Left ventricle myocardium inferior (tissue), 1 donor: ENCODE measurements at places on chromosomes 3 and 15.
A peak's percentile ranks its signal among the peaks of the same experiment; 100 is the strongest.

- H3K27ac ChIP-seq, result peak overlapping the region; percentile 30
- no peaks in the 10 kb centered on the region for H3K36me3 ChIP-seq
- no peak for DNase-seq
- peaks cover 3% of the 10 kb centered on the region for H3K27me3 ChIP-seq
These were observed 5.4 kb downstream of the VIPR1 start for GRCh38 chr3:42507761-42508335.

- no peak overlapping the region for H3K4me3 ChIP-seq
- DNase-seq, result no peak
- H3K27me3 ChIP-seq, result no peaks in the 10 kb centered on the region
- H3K36me3 ChIP-seq, result no peaks in the 10 kb centered on the region
- H3K4me1 ChIP-seq, result peaks cover 11% of the 10 kb centered on the region
These were observed 53.3 kb upstream of the KY start for GRCh38 chr3:134704133-134704532.

GRCh38 chr3:102926618-102927017 lies 491.8 kb downstream of the ZPLD1 start:
- no peaks in the 10 kb centered on the region for H3K4me1 ChIP-seq
- H3K4me3 ChIP-seq, result no peak overlapping the region
- no peaks in the 10 kb centered on the region for H3K27me3 ChIP-seq
- H3K36me3 ChIP-seq, result no peaks in the 10 kb centered on the region

DNA sequence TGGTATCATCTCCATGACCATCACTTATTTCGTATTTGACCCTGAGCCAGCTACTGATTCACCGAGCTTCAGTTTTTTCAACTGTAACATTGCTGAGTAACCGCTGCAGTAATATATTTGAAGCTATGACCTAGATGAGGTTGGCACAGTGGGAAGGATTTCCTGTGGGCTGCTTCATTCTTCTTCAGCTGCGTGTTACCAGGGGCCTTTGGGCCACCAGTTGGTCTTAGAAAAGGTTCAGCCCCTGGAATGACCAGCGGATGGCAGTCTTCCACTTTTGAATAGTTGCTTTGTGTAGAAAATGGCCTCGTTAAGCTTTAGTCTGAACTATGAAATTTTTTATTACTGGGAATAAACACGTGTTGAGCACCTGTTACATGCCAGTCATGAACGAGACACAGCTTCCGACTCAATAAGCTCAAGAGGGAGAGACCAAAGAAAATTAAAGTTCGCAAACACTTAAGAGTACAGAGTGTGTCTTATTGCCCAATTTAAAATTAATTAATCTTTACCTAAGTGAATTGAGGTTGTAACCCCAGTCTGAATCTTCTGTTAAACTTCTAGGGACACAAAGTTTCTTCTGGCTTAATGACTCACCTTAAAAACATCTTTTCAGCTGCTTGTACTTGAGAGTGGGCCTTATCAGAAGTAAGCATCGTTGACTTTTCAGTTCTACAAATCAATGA lies 57.6 kb upstream of the NR2E3 start:
- H3K27me3 ChIP-seq, result no peaks in the 10 kb centered on the region
- no peak overlapping the region for H3K4me3 ChIP-seq
- peaks cover 17% of the 10 kb centered on the region for H3K4me1 ChIP-seq
- H3K27ac ChIP-seq, result no peak overlapping the region
- peaks cover 15% of the 10 kb centered on the region for H3K36me3 ChIP-seq
- DNase-seq, result no peak

- peak overlapping the region; percentile 49 for H3K4me3 ChIP-seq
- H3K36me3 ChIP-seq, result no peaks in the 10 kb centered on the region
- DNase-seq, result no peak
- no peaks in the 10 kb centered on the region for H3K27me3 ChIP-seq
These were observed 185.5 kb upstream of the ANKRD28 start for GRCh38 chr3:15983232-15983631.

DNA sequence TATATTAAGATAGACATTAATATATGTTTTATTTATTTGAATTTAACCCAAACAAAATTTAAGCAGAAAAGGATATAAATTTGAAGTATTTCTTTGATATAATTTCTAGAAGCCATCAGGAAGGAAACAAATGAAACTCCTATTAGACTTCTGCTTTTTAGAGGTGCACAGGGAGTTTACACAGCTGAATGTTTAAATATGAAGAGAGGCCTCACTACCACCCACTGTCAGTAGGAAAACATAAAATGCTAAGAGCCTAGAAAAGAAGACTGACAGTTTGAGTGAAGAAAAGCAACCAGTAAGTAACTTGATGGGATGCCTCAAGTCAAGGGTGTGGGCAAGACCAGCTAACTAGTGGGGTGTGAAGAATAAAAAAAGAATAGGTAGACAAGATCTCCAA lies 19.7 kb downstream of the PLSCR2 start:
- no peaks in the 10 kb centered on the region for H3K27me3 ChIP-seq
- no peaks in the 10 kb centered on the region for H3K36me3 ChIP-seq
- no peak overlapping the region for H3K4me3 ChIP-seq
- H3K4me1 ChIP-seq, result no peaks in the 10 kb centered on the region
- no peak for DNase-seq
- H3K27ac ChIP-seq, result no peak overlapping the region

- no peak overlapping the region for H3K27ac ChIP-seq
- H3K27me3 ChIP-seq, result no peaks in the 10 kb centered on the region
- peaks cover 9% of the 10 kb centered on the region for H3K4me1 ChIP-seq
These were observed 184.4 kb downstream of the VGLL4 start for GRCh38 chr3:11459186-11459824.

DNA sequence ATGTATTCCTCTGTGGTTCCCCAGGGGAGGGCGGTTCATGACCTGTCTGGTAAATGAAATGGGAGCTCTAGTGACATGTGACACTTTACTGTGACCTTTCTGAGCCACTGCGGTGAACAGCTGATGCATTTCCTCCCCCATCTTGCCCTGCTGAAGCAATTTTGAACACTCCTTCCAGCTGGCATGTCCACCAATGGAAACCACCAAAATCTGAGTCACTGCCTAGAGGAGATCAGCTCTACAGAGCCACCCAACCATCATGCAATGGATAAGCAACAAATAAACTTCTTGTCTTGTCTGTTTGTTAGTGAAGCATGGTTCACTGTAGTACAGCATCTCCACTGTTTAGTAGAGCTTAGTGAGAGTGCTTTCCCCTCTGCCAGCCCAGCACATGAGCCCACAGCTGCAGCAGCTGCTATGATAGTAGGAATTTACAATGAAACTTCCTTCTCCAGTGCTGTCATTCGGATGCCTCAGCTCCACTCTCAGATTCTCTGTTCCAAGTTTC lies 479.4 kb downstream of the NTRK3 start:
- no peaks in the 10 kb centered on the region for H3K4me1 ChIP-seq
- H3K27me3 ChIP-seq, result no peaks in the 10 kb centered on the region
- H3K36me3 ChIP-seq, result no peaks in the 10 kb centered on the region
- no peak for DNase-seq
- no peak overlapping the region for H3K4me3 ChIP-seq

DNA sequence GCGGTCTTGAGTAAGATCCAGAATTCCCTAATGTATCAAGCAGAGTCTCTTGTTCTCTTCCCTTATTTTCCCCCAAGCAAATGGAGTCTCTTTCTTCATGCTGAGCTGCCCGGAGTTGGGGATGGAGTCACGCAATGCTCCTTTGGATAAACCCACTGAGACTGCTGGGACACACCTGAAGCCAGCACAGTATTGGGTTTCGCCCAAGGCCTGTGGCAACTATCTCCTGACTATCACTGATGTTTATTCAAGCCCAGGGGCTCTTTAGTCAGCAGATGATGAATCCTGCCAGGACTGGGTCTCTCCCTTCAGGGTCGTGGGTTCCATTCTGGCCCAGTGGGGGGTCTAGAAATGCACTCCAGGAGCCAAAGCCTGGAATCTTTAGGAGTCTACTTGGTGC lies 11.3 kb downstream of the USF3 start:
- H3K27ac ChIP-seq, result no peak overlapping the region
- H3K4me3 ChIP-seq, result no peak overlapping the region
- H3K4me1 ChIP-seq, result peaks cover 11% of the 10 kb centered on the region
- peaks cover 16% of the 10 kb centered on the region for H3K36me3 ChIP-seq

DNA sequence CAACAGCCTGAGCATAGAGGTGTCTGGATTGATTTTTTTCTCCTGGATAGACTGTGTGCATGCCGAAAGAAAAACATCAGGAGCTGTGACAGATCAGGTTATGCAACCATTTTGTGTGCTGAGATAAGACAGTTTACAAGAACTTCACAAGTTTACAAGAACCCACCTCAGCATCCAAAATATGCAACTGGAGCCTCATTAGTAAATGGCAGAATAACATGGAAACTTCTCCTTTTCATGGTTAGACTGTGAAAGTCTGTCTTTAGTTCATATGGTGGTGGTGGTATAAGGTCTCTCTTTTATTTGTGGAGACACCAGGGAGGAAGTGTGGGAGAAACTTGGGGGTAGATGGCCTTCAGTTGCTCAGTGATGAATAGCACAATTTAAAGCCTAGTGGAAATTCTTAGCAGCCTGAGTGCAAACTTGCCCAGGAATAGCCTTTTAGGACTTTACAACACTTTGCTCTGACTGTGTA lies 3.7 kb upstream of the ZNF609 start:
- H3K27ac ChIP-seq, result peak overlapping the region; percentile 34
- H3K4me3 ChIP-seq, result no peak overlapping the region
- H3K36me3 ChIP-seq, result peaks cover 17% of the 10 kb centered on the region
- peaks cover 27% of the 10 kb centered on the region for H3K4me1 ChIP-seq
- DNase-seq, result no peak
- no peaks in the 10 kb centered on the region for H3K27me3 ChIP-seq

DNA sequence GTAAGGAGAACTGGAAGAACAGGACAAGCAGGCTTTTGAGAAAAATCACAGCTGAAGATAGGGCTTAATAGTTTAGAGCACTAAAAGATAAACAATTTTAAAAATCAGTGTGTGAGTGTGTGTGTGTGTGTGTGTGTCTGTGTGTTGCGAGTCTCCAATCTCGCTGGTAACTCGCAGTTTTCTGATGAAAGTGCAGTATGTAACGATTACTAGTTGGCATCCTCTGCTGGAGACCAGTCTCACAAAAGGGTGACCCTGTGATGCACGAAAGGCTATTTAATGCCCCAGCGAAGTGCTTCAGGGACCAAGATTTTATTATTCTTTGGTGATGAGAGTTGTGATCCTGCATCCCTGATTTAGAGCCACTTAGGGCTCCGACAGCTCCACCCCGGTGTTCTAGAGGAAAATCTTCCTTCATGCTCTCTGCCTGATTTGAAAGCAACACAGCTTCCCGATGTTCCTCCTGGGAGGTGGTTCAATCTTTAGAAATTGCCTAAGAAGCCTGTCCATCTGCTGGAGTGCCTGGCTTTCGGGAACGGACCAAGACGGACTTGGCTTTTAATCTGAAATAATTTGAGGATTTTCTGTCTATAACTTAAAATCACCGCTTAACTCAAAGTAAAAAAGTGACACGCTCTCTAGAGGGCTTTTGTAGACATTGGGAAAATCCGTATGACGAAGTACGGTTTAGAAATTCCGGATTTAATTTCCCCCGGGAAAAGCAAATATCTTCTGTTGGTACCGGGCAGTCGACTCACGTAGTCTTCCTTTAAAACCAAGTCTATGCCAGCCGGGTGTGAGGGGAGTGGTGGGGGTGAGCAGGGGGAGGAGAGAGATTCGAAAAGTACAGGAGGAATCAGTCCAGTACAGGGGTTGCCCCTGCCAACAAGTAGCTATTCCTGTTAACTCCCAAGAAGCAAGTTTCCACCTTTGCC lies 1.1 kb upstream of the ALCAM start:
- H3K4me3 ChIP-seq, result peak overlapping the region; percentile 72
- H3K4me1 ChIP-seq, result peaks cover 45% of the 10 kb centered on the region
- no peaks in the 10 kb centered on the region for H3K36me3 ChIP-seq
- peak overlapping the region; percentile 32 for H3K27ac ChIP-seq
- H3K27me3 ChIP-seq, result no peaks in the 10 kb centered on the region

DNA sequence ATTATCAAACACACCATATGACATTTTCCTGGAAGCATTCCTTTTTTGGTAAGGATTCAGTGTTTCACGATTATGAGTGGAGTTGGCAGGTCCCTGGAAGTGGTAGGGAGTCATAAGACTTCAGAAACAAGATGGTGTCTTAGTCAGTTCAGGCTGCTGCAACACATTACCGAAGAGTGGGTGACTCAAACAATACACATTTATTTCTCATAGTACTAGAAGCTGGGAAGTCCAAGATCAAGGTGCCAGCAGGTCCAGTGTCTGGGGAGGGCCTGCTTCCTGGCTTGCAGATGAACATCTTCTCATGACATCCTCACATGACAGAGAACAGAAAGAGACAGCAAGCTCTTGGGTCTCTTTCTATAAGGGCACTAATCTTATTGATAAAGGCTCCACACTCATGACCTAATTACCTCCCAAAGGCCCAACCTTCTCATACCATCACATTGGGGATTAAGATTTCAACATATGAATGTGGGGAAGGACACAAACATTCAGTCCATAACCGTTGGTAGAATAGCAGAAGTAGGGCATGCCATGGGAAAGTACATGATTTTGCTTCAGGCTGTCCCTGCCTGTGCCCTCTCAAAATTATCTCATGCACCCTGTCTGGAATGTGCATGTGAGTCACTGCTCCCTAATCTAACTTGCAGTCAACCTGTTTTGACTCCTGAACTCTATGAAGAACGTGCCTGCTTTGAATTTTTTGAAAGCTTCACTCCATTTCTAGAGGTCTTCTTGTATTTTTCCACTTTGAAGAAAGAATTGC lies 72.5 kb downstream of the GTPBP8 start:
- H3K27ac ChIP-seq, result no peak overlapping the region
- no peak overlapping the region for H3K4me3 ChIP-seq
- H3K27me3 ChIP-seq, result no peaks in the 10 kb centered on the region
- peaks cover 32% of the 10 kb centered on the region for H3K36me3 ChIP-seq
- DNase-seq, result no peak

- H3K36me3 ChIP-seq, result no peaks in the 10 kb centered on the region
- H3K27me3 ChIP-seq, result peaks cover 13% of the 10 kb centered on the region
- H3K27ac ChIP-seq, result no peak overlapping the region
- H3K4me1 ChIP-seq, result peaks cover 7% of the 10 kb centered on the region
- no peak overlapping the region for H3K4me3 ChIP-seq
- DNase-seq, result no peak
These were observed 82.2 kb downstream of the SCN11A start for GRCh38 chr3:38969317-38970235.

GRCh38 chr15:27182561-27183110 lies 211.7 kb downstream of the GABRG3 start:
- no peak for DNase-seq
- no peak overlapping the region for H3K4me3 ChIP-seq
- no peaks in the 10 kb centered on the region for H3K36me3 ChIP-seq
- H3K4me1 ChIP-seq, result no peaks in the 10 kb centered on the region
- no peak overlapping the region for H3K27ac ChIP-seq
